Immature natural killer cell (primary cell): ENCODE measurements at places on chromosomes 2 and 18.

DNA sequence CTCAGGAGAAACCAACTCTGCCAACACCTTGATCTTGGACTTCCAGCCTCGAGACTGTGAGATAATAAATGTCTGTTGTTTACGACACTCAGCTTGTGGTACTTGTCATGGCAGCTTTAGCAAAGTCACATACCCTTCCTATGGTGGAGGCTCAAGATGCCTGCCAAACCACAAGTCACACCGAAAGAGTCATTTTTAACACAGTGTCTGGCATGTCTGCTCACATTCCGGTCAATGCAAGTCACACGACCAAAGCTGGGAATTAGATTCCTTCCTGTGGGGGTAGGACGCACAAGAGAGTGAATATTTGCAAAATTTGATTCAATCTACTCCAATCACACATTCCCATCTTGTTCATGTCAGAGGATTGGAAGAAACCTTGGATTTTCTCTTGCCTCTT, 24.6 kb downstream of the KCNE4 start:
- DNase-seq, result no peak

DNA sequence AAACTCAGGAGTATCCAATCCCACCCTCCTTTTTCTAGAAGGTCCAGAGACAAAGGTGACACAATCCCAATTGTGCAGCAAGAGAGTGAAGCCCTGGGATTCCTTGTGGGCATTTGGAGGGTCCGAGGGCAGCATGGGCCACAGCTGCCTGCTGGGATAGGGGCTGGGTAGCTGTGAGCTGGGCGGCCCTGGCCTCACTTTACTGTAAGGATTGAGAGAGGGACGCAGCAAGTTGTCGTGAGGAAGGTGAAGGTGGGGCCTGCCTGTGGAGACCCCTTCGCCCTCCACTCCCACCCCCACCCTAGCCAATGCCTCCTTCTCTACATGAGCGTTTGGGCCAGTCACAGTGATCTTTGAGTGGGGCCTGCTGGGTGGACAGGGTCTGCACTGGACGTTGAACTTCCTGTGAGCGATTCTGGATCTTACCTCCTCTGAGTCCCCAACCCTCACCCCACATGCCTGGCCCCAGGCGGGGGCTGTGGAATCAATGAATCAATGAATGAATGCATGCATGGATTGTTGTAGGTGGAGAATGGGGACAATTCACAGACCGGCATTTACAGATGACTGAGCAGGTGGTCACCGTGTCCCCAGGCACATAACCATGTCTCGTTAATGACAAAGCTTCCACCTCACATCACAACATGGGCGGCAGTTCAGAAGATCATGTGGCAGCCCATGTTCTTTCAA, 107.2 kb downstream of the INHBB start:
- DNase-seq, result no peak

- no peak for DNase-seq
Observed at GRCh38 chr2:193331676-193332075, 1136.9 kb upstream of the TMEFF2 start.

DNA sequence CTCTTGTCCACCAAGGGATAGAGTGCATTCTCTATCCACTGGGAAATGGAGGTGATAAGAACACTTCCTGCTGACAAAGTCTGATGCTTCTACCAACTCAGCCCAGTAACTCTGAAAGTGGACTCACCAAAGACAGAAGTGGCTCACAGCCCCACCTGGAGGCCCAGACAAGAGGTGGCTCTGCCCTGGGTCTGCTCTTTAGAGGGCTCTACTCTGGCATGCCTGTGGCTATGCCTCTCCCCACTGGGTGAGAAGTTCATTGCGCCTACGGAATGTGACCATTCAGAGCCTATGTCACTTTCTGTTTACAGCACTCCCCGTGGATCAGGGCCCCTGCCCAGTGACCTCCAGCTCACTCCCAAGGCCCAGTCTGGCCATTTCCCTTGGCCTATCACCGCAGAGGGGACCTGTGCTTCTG, 13.5 kb upstream of the XDH start:
- no peak for DNase-seq

GRCh38 chr18:44508474-44508873, 172.2 kb upstream of the SETBP1 start:
- peak; percentile 14 for DNase-seq

GRCh38 chr2:157743051-157743450, 114.4 kb upstream of the ACVR1C start:
- no peak for DNase-seq

- no peak for DNase-seq
Observed at GRCh38 chr2:212960336-212960735, 191.1 kb downstream of the IKZF2 start.

DNA sequence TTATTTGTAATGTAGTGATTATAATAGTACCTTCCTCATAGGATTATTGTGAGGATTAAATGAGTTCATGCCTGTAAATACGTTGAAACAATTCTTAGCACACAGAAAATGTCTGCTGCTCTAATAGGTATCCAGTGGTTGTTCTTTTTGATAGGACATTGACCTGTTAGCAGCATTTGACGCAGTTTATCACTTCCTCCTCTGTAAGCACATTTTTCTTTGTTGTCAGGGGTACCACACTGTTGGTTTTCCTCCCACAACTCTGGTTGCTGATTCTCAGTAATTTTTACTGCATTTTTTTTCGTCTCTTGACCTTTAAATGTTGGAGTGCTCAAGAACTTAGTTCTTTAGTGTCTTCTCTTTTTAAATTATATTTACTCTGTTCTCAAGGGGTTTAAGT, 15.4 kb downstream of the PPM1B start:
- DNase-seq, result peak; percentile 71

- no peak for DNase-seq
Observed at GRCh38 chr2:230512955-230513748, 97.2 kb downstream of the SP100 start.

DNA sequence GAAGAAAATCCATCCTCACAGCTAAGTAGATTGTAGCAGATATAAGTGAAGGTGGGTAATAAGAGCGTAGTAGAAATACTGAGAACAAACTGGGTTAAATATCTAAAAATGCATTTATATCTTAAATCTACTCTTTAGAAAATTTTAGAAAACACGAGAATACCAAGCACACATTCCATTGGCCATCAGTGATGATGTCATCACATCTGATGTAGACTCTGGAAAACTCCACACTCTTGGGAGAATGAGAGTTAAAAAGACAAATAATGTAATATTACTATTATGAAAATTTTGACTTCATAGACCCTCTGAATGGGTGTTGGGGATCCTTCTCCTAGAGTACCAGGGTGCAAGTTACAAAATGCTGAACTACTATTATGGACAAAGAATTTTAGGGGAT, 3.7 kb downstream of the RIOK3 start:
- DNase-seq, result no peak

DNA sequence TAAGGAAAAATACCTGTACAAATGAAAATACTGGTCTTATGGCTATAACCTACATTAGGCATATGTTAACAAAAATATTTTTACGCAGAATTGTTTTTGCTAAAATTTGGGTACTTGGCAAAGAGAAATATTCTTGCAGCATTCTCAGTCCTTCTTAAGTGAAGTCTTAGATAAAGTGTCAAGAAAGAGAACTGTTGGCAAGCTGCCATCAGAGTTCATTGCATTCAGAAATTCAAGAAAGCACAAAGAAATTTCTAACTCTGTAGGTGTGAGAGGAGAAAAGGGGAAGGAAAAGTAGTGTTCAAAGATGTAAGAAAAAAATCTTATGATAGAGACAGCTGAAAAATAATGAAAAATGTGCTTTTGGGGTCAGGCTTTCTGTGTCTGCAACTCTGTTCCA, 86.7 kb downstream of the IRS1 start:
- DNase-seq, result no peak

GRCh38 chr2:86157009-86157556, 38.2 kb downstream of the IMMT start:
- no peak for DNase-seq

DNA sequence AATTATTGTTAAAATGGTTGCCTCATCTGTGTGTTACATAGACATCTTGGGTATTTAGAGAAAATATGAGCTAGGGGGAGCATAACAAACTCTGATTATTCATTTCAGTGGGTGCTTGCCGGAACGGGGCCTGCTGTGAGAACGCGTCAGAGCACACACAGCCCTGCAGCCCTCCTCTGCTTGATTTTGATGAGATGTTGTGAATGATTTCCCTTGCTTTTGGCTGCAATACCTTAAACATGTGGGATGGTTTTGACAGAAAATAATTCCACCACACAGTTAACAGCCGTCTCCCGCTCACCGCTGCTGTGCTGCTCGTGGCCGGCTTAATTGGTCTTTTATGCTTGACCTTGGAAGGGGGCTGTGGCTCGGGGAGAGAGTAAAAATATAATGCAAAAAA, 49.9 kb upstream of the TXNDC2 start:
- no peak for DNase-seq

DNA sequence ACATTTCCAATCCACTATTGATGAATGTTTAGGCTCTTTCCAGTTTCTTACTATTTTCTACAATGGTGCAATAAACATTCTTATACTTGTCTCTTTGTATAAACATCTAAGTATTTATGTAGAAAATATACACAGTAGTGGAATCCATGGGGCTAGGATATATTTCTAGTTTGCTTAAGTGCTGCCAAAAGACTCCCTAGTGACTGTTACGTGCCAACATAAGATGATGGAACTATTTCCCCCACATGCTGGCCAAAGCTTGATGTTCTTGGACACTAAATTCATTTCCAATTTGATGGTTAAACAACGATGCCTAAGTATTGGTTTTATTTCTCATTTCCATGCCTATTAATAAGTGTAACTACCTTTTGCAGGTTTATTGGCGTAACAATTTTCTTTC, 378.4 kb upstream of the HNRNPA3 start:
- no peak for DNase-seq

DNA sequence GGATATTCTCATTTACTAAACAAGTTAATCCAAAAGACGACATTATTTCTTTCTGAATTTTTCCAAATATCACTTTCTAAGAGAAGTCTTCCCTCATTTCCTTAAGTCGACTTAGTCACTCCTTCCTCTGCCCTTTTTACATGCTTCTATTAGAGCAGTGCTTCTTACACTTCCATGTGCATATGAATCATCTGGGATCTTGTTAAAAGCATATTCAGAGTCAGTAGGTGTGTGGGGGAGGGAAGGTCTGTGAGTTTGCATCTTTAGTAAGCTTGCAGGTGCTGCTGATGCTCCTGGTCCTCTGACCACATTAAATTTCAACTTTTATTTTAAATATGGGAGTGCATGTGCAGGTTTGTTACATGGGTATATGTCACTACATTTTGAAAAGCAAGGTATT, 582.6 kb downstream of the NRXN1 start:
- DNase-seq, result no peak

GRCh38 chr2:9471206-9471605, 3.1 kb upstream of the IAH1 start:
- DNase-seq, result no peak

- no peak for DNase-seq
Observed at GRCh38 chr2:7911196-7911595, 770.7 kb upstream of the ID2 start.

DNA sequence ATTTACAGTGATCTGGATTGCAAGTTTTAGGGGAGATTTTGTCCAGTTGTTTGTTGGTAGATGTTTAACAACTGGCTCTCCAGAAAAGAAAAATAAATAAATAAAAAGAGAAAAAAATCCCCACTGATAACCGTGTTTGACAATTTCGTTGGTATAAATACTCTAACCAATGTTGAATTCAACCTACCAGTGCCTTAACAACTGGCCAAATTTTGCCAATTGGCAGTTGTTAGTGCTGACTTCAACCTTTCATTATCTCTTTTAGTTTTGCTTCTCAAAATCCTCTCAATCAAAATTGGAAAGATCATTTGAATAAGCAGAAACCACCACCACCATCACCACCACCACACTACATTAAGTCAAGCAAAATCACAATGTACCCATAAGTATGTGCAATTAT, 490.3 kb downstream of the PIK3C3 start:
- no peak for DNase-seq

- no peak for DNase-seq
Observed at GRCh38 chr2:204032301-204032700, 95.7 kb downstream of the ICOS start.

DNA sequence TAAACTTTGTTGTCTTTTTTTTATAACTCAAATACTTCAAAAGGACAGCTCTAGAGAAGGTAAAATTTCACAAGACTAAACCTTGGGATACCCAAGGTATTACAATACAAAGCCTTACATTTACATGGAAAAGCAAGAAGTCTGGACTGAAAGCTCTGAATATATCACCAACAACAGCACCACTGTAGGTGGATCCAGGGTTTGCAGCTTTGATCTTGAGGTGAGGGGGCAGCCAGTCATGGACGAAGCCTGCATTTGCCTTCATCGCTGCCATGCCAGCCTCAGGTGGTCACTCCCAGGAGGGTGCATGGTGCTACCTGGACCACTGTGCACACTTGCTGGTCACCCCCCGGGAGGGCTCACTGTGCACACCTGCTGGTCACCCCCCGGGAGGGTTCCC, 36.6 kb downstream of the RBFA start:
- no peak for DNase-seq

DNA sequence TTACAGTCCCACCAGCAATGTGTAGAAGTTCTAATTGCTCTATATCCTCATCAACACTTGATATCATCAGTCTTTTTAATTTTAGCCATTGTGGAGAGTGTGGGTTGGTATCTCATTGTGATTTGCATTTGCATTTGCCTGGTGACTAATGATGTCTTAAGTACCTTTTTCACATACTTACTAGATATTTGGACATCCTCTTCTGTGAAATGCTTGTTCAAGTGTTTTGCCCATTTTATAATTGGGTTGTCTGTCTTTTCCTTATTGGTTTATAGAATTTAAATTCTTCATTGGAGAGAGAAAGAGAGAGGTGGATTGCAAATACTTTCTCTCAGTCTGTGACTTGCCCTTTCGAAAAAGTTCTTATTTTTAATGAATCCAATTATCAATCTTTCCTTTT, 14.0 kb upstream of the PPP1CB start:
- DNase-seq, result no peak

GRCh38 chr2:199946836-199947235, 8.5 kb downstream of the TYW5 start:
- no peak for DNase-seq

DNA sequence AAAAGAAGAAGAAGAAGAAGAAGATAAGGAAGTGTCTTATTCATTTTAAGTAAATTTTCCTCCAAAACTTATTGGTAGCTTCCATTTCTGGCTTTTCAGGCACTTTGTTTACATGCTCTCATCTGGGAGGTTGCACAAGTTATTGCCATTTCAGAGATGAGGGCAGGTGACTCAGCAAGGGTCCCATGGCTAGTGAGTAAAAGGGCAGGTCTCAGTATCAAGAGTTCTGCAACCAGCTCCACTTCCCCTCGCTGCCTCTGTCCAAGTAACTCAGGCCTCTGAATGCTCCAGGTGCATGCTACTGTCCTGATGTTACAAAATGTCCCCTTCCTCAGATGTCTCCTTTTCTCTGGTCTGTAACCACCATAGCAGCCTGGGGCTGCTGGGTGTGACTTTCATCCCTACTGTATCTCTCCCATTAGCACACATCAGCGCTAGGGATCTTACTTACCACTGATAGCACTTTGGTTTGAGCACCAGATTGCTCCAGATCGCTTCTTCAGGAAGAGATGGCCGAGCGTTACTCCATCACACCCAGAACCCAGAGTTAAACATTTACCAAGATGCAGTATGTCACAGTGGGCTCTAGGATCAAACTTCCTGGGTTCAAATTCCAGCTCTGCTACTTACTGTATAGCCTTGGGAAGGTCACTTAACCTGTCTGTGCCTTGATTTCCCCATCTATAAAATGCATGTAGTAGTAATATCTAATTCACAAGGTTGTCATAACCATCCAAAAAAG, 57.4 kb upstream of the LAPTM4A start:
- no peak for DNase-seq
